ENCODE measurements at places on chromosomes 11 and 22.

GRCh38 chr11:6544921-6545850 is 48.1 kb downstream of the DNHD1 start:
- DNase-seq = no peak

- DNase-seq = no peak
Measured at GRCh38 chr11:110935018-110935640, 222.9 kb upstream of the ARHGAP20 start.

DNA sequence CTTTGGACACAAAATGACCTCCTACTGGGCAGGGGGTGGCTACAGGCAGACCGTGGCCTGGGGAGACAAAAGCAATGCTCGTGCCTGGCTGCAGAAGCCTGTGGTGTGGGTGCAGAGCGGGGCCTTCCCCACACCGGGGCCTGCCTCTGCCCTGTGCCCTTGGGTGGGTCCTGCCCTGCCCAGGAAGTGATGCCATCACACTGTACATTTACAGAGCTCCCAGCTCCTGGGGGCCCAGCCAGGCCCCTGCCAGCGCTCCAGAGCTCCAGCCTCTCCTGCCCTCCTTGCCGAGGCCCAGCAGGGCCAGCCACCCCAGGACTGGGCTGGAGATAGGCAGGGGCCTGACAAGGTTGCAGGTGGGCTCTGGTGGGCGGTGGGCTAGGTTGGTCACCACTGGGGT is 40.1 kb downstream of the MUC5B start:
- no peak for DNase-seq

DNA sequence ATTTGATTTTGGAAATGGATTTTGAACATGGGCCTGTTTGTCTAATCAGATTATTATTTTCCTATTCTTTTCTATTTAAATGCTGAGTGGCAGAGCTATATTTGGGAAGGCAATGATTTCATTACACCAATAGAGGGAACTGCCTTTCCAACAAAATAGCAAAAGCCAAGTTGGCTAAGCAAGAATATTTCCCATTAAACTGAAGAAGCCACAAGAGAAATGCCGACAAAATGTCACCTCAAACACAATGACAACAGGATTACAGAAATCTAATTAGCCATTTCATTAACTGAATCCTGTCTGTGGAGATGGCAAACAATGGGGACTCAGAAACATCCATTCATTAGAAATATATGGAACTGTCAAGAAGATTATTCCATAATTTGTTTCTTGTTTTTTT is 1593.1 kb upstream of the RAG2 start:
- no peak for DNase-seq

- no peak for DNase-seq
Measured at GRCh38 chr11:15638386-15638787, 523.7 kb downstream of the INSC start.

- no peak for DNase-seq
Measured at GRCh38 chr11:119906376-119906775, 177.4 kb upstream of the NECTIN1 start.

DNA sequence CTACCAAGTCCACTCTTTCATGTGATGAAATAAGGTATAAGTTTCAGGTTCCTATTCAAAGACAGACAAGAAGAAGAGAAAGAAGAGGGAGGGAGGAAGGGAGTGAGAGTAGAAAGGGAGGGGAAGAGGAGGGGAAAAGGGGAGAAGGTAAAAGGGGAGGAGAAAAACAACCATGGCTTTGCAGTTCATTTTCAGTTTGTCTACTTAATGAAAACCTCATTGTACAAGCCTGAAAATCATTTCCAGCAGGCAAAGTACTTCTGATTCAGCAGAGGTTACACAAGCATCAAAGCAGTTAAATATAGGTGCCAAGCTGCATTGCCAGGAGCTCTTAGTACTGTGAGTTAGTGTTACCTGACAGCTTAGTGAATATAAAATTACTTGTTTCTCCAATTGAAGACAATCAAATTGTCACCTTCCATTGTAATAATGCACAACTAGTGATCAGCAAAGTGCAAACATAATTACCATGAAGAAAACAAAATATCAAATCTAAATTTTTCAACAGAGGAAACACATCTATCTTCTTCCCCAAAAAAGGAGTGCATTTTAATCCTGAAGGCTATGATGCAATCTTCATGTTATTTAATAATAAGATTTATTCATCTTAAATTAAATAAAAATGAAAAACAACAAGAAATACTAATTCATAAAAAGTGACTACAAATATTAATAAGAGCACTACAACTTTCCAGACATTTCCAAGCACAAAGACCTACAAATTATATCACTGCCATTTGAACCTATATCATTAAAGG is 8.2 kb downstream of the SOX6 start:
- no peak for DNase-seq

DNA sequence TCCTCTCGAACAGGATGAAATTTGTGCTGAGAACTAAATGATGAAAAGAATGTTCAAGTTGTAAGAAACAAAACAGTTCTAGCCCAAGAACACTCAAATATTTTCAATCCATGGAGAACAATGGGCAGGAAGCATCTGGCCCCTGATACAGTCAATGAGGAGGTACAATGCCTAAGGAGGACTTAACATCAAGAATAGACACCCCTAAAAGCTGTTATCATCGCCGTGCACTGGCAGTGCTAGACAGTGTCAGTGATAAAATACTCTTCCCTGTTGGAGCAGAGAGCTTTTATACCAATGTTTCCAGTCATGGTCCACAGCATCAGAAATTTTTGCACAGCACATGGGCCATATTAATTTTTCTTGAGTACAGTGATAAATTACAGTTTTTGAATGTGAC is 20.2 kb upstream of the VSTM5 start:
- DNase-seq = no peak

DNA sequence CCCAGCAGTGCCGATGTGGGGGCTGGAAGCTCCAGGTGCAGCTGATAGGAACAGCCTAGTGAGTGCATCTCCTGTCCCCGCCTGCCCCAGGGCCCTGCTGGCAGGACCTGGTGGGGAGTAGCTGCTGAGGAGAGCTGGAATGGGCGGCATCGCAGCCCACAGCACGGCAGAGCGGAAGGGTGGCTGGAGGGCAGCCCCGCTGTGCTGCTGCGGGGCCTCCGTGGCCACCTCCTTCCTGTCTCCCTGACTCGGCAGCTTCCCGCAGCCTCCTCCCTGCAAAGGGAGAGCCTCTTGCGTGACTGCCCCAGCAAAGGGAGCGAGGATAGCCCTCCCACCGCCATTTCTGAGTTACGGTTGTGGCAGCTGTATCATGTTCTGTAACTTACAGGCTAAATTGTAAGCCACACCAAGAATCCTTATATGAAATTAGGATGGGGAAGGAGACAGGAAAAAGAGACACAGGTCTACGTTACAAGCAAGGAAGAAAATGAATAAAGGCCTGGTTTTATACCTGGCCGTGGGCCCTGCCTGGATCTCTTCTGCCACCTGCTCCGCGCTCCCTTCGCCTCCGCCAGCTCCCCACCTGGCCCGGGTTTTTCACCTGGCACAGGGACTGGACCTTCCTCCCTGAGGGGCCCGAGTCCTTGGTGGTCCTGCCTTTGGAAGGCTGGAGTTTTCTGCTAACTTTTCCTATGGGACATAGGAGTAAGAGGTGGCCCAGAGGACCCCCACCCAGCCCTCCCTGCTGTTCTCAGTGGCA is 10.0 kb downstream of the TPCN2 start:
- no peak for DNase-seq

DNA sequence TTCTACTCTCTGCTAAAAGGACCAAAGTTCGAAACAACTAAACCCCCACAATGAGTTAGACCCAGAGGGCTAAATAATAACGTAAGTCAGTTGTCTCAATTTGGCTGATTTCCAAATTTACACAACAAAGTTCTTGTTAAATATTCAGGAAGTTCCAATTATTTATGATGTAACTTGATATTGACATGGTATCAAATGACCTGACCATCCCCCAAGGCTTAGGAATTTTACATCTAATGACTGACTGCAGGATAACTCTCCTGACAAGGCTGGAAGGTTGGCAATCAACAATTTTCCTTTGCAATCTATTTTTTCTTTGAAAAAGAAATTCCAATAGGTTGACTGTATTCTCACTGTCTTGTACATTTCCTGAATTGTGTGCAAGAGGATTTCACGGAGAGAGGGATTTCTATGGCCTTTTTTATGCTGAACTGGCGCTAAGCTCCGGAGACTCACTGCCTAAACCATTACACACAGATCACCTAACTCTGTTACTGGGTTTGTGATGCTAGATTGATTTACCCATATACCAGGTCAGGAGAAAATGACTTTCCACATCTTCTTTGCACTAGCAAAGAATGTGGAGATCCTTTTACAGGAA is 9.6 kb upstream of the CDON start:
- DNase-seq = no peak

- DNase-seq = no peak
Measured at GRCh38 chr11:17257196-17257595, 19.3 kb upstream of the NUCB2 start.

- no peak for DNase-seq
Measured at GRCh38 chr22:37368058-37368457, 59.2 kb downstream of the ELFN2 start.

GRCh38 chr22:21779444-21779843 is 43.9 kb upstream of the YPEL1 start:
- DNase-seq = no peak

GRCh38 chr11:34996958-34997357 is 80.5 kb downstream of the PDHX start:
- DNase-seq = no peak

GRCh38 chr11:121334973-121335710 is 42.6 kb downstream of the SC5D start:
- no peak for DNase-seq

- DNase-seq = no peak
Measured at GRCh38 chr22:46869329-46869728, 106.9 kb downstream of the TBC1D22A start.

DNA sequence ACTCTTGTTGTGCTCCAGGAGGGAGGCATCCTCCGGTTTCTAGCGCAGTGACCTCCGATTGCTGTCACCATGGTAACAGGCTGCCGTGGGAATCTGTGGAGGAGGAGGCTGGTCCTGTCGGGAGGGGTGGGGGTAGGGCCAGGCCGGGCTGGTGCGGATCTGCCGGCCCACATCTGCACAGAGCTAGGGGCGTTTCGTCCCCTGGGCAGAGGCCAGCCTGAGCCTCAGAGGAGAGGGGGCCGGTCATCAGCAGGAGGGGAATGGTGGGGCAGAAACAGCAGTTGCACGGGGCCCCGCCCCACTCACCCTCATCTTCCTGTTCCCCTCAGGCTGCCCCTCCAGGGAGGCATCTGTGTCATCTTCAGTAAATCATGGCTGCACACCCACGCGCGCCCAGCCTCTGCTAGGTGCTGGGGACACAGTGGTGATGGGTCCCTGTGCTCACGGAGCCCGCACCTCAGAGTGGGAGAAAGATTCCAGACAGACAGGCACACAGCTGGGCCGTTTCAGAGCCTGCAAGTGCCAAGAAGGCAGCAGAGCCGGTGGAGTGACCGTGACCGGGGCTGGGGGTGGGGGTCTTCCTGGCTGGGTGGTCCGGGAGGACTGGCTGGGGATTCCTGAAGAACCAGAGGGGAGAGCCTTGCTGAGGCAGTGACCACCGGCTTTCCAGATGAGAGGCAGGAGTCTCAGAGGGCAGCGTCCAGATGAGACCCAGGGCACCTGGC is 120.5 kb downstream of the CACNA1I start:
- no peak for DNase-seq

- no peak for DNase-seq
Measured at GRCh38 chr11:95684701-95685100, 104.9 kb downstream of the FAM76B start.

GRCh38 chr11:109784536-109784935 is 308.7 kb upstream of the ZC3H12C start:
- DNase-seq = no peak

DNA sequence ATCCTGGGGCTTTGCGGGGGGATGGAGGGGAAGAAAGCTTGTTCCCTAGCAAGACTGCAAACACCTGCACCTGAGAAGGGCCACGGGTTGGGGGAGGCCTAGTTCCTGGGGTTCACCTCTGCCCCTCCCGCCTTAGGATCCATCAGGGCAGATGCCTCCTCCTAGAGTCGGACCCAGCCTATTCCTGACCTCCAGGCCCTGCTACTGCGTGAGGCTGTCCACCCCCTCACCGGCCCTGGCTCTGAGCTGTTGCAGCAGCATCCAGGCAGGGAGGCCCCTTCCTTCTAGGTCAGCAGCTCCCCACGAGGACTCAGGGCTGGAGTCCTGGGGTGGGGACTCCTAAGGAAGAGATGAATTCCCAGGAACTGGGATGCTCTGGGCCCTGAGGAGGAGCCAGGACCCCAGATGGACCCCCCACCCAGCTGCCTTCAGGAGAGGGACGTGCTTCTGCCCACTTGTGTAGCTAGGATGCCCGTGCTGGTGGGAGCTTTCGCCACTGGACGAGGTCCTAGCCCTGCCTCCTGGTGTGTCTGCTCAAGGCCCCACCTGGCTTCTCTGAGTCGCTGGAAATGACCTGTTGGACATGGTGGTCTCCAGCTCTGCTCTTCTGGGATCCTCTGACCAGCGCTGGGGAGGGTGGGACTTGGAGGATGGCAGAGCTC is 10.3 kb downstream of the MRGPRF start:
- DNase-seq = no peak

DNA sequence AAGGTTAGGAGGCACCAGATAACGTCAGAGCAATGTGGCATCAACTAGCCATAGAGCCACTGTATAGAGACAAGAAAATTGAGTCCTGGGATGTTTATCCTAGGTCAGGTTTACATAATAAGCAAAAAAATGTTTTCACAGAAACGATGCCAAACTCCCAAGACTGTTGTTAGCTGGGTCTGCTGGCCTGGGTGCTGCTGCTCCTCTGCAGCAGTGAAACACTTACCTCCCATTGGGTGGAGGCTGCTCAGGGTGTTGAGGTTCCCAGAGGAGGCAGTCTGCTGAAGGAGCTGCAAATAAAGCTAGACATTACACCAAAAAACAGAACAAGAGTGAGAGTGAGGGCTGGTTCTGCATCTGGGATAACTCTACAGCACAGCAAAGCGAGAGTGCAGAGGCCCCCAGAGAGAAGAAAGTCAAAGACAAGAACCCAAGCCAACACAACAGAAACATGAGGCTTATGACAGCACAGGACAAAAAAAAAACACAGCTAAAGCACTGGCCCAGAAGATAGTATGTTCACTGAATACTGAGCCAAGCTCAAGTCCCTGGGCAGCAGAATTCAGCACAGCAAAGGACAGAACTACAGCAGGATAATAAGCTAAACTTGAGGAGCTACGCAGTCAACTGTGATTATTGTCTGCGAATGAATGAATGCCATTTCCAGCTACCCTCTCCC is 29.9 kb upstream of the RAPSN start:
- no peak for DNase-seq

DNA sequence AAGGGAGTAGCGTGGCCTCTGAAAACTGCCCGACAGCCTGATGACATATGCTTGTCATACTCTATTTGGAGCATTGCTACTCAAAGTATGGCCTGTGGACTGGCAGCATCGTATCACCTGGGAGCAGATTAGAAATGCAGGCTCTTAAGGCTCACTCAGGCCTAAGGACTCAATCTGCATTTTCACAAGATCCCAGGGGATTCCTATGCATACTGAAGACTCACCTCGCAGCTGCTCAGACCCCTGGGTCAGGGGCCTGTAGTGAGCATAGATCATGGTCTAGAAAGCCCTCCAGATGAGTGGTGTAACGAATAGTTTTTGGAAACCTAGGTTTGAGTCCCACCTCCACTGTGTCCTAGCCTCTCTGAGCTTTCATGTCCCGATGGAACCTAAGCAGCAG is 126.3 kb downstream of the FEZ1 start:
- DNase-seq = no peak

GRCh38 chr11:113446112-113446511 is 29.1 kb downstream of the DRD2 start:
- DNase-seq = no peak

All from cerebellar nuclear complex (tissue), 1 donor.